NCI-H1092 treated with DMSO at 0.1 percent for 48 hours (cell line): ENCODE measurements at places on chromosomes 3 and 15.

- no peak for DNase-seq
Observed at GRCh38 chr3:181844211-181844610, 132.5 kb downstream of the SOX2 start.

DNA sequence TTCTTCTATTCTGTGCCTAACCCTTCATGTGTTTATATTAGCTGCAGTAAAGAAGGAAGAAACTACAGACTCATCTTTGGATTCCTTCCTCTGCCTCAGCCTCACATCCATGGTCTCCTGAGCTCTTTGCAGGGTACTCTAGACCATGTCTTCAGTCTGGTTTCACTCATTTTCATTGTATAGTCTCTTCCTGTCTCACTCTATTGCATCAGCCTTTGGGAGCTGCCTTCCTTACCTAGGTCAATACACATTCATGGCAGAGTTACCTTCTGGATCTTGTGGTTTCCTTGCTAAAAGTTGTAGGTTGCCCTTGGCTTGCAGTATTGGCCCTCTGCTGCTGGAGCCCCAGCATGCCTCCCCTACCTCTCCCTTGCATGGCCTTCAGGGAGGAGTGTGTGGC lies 31.5 kb upstream of the SCAANT1 start:
- no peak for DNase-seq

DNA sequence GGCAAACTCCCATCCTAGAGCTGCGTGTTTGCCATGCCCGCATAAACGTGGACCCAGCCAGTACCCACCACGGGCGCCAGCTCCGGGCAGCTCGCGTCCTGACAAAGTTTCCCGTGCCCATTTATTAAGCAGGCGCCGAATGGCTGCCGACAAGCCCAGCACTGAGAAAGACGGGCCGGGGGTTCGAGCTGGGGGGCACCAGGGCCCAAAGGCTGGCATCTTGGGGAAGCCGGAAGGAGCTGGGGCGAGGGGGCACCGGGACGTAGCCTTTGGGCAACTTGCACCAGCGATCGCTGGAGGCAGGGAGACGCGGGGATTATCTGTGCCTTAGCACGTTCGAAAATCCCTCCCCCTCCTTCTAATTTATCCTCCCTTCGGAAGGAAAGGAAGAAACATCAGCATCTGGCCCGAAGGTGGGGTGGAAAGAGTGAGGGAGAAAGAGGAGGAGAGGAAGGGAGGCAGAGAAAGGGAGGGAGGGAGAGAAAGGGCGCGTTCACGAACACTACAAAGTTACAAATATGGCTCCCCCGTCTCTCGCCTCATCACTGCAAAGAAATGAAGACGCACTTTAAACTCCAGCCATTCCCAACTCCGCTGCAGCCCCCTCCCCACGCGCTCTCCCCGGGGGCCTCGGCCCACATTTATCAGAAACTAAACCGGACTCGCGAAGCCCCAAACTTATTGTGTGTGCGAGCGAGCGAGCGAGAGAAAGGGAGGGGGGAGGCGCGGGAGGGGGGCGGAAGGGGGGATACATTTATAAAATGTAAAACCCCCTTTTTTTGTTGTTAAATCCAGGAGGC lies 1.0 kb downstream of the ANP32A start:
- DNase-seq: peak; percentile 51

- DNase-seq: no peak
Observed at GRCh38 chr15:34754674-34755418, at the start of gene GJD2. TSS of gene GJD2 (minus strand) at chr15:34754998. CDS start at chr15:34754488, 510 bp downstream.

- no peak for DNase-seq
Observed at GRCh38 chr3:177679568-177680471, 482.5 kb upstream of the TBL1XR1 start.

GRCh38 chr3:158794936-158795518 lies 6.8 kb upstream of the MFSD1 start:
- DNase-seq: peak; percentile 9

DNA sequence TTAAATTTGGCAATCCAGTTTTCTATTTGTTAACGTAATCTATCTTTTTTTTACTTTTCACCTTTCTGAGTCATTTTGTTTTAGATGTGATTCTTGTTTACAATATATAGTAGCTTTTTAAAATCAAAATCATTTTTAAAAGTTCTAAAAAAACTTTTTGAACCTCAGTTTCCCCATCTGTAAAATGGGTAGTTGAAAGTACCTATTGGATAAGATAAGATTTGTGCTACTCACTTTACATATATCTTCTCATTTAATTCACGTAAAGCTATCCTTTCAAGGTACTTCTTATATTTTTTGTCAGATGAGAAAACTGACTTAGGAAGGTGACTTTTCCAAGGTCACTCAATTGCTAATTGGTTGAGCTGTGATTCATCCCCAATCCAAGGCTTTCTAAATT lies 153.2 kb downstream of the EEFSEC start:
- DNase-seq: no peak

- DNase-seq: no peak
Observed at GRCh38 chr3:39433642-39434041, 27.1 kb downstream of the RPSA start.

DNA sequence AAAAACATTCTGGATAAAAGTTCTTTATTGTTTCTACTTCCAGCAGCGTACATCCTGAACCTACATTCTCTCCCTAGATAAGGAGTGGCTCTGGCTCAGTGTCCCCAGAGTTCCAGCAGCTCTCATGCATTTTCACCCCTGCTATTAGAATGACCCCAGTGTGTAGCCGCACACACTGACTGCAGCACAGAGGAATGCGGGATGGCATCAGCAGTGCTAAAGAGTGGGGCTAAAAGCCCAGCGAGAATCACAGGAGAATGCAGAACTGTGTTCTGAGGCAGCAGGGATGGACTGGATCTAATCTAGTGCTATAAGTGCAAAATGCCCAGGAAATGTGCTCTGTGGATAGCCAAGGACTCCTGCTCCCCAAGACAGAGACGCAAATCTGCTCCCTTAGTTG lies 66.4 kb upstream of the TJP1 start:
- DNase-seq: no peak

DNA sequence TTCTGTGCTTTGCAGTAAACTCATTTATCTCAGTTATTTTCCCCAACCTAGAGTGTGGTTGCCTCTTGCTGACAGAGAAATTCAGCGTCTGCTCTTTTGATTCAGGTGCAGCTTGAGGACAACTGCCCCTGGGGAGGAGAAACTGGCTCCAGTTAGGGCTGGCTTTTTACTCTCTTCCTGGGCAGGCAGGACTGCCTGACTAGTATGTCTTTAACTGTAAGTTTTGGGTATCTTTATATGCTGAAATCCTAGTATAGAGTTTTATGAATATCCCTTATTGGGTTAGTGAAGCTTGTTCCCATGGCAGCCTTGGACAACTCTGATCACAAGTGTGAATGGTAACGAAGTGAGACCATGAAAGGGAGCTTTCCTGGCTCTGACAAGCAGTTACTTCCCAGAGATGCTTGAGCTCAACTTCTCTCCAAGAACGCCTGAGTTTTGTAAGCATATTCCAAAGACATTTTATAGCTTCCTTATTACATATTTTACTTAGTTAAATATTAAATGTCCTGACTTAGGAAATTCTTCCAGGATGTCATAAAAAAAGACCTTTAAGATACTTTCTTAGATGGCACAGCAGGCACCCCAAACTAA lies 27.1 kb downstream of the CCNB2 start:
- no peak for DNase-seq

- DNase-seq: no peak
Observed at GRCh38 chr3:117735481-117736101, 1026.0 kb downstream of the TUSC7 start.

DNA sequence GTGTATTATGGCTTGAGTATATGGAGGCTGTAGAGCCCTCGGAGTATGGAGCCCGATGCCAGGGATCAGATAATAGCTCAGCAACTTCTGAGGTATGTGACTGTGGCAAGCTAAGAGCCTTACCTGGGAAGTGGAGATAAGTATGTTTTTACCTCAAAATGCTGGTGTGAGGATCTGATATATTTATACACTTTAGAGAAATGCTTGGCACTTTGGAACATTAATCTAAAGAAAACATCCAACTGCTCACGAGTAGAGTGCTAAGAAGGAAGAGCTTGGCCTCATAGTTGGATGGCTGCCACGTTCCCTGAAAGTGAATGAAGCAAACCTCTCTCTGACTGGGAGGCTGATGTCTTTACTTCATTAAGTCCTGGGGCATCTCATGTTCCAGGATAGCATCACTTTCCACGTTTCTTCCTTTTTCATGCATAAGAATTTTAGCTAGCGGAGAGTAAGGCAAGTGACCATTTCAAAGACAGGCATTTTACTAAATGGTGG lies 58.9 kb upstream of the GOLGA8J start:
- DNase-seq: no peak

DNA sequence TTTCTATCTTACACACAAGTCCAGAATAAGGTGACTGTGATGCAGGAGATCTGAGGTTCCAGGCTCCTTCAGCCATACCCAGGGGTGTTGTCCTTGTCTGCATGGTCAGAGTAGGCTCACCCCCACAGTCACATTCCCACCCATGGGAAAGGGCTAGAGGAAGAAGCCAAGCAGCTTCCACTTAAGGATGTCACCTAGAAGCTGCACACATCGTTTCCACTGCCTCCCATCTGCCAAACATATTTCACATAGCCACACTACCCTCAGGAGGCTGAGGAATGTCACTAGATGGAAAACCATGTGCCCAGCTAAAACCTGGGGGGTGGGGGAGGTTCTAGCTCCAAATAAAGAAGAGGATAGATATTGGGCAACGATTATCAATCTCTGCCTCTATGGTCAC lies 58.1 kb downstream of the TMEM39A start:
- no peak for DNase-seq

DNA sequence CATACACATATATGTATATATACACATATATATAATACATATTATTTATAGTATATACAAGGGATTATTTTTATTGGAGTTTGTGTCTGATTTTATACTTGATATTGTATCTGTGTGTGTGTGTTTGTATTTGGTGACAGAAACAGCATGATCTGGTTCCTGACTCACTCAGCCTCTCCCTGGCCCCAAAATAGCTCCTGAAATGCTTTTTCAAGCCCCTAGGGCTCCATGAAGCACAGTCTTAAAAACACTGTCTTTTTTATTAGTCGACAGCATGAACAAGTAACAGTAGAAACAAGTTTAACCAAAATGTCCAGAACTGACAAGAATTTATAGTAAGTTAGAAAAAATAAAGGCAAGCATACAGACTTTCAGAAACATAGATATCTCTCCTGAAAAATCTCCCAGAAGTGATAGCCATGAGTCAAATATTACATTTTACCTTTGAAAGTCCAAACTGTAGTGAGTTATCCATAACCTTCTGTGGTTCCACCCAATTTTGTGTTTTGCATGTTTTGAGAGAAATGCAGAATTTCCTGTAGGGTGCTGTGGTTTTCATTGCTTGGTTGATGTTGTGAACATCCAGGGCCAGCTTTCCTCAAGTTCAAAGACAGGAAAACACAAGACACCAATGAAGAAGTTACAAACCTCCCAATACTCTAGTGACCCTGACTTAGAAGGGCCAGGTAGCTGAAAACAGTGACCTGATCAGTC lies 98.5 kb upstream of the CCDC80 start:
- no peak for DNase-seq

GRCh38 chr3:163058031-163058854 lies 1561.6 kb downstream of the OTOL1 start:
- no peak for DNase-seq

- no peak for DNase-seq
Observed at GRCh38 chr3:3351226-3351625, 171.7 kb upstream of the CRBN start.

DNA sequence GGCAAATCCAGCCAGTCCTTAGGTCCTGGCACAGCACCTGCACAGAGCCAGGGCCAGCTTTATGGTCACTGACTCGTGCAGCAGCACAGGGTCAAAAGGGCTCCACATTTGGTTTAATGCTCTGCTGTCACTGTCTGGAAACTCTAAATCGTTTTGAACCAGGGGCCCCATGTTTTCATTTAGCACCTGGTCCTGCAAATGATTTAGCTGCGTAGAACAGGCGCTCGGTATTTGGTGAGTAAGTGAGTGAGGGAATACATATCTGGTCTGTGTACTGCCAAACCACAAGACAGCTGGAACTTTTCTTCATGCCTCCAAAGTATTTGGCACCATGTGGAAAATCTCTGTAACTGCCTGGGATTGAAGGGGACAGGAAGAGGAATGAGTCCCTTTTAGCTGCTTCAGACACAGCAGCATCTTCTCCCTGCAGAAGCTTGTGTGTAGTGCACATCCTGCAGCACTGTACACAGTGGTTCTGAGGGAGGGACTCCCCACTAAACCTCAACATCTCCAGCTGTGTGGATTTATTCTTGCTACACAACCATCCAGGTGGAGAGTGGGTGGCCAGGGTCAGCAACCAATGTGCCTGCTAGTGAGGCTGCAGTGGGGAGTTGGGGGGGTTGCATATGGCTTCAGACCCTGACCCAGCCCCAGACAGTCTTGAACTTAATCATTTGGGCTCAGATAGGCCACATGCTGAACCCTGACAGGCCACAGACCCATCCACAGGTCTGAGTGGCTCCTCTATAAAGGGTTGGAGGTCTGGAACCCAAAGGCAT lies 1.1 kb downstream of the SH2D7 start:
- no peak for DNase-seq

DNA sequence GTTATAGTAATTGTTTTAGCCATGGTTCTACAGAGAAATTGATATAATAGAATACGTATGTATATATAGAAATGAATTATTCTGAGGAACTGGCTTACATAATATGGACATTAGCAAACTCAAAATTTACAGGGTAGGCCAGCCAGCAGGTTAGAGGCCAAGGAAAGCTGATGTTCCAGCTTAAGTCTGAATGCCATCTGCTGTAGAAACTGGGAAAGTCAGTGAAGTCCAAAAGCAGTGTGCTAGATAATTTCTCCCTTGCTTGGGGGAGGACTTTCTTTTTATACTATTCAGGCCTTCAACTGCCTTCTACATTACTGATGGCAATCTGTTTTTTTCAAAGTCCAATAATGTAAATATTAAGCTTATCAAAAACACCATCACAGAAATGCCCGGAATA lies 1174.7 kb downstream of the ZPLD1 start:
- no peak for DNase-seq

DNA sequence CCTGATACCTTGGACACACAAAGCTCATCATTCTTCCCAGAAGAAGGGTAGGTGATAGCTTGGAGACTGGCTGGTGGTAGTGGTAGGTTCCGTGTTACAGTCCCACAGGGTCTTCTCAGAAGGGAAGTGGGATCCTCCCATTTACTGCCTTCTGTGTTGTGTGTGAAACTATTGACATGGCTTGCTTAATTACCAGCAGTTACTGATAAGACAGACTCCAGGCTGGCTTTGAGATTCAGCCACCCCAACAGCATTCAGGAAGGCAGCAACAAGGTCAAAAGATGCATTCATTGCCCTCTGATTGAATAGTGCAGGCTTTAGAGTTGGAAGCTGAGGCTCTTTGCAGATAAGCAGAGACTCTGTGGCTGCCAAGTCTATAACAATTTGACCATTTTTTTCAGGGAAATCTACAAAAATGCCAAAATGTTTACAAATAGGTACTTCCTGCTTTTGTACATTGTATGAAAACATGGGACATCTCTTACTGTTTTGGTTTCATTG lies 7.7 kb downstream of the ARNT2 start:
- no peak for DNase-seq

GRCh38 chr15:70152070-70152480 lies 54.4 kb upstream of the TLE3 start:
- DNase-seq: peak; percentile 78

- peak; percentile 64 for DNase-seq
Observed at GRCh38 chr3:159804726-159805410, 183.8 kb upstream of the IL12A start.

GRCh38 chr3:197093871-197094270 lies 64.3 kb upstream of the MELTF start:
- DNase-seq: no peak
